Activated B cell treated with CpG ODN at 0.5 μM for 24 hours (primary cell): ENCODE measurements at places on chromosomes 7 and 10. TPM values are rescaled to one million over a fixed set of nuclear protein-coding genes. Genes with fewer than 3 reads are reported as not detected.

Gene CCDC7
- 16.8 and 20.0 TPM in 2 replicates for total RNA-seq

Gene FXYD4
- not detected in 2 replicates for total RNA-seq

Gene OR9A2
- 0.31 and 0.56 TPM in 2 replicates for total RNA-seq

Gene CLRN3
- total RNA-seq = not detected in 2 replicates

Gene STN1
- 14.0 and 14.2 TPM in 2 replicates for total RNA-seq
